Epithelial cell of prostate (primary cell): ENCODE measurements at places on chromosomes 13 and 19.

DNA sequence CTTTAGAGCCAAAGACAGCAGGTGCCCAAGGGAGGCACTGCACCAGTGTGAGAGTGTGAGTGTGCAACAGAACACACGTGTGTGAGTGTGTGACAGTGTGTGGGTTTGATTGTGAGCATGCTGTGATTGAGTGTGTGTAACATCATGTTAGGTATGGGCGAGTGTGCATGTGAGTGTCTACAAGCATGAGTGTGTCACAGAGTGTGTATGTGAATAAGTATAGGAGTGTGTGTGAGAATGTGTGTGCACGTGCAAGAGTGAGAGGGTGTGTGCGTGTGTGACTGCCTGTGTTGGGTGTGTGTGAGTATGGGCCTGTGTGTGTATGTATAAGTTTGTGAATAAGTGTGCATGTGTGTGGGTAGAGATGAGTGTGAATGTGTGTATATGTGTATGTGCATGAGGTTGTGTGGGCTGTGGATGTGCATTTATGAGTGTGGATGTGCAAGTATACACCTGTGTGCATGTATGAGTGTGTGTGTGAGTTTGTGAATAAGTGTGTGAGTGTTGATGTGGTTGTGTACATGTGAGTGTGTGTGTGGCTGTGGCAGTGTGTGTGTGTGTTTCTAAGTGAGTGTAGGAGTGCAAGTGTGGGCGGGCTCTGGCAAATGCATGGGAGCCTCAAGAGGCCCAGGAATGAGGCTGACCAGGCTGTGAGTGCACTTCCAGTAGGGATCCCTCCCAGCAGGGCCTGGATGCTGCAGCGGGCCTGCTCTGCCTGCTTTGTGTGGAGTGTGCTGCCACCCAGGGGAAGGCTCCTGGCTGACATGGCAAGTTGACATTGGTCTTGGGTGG is 198.4 kb downstream of the COL4A1 start:
- peak; percentile 48 for DNase-seq

DNA sequence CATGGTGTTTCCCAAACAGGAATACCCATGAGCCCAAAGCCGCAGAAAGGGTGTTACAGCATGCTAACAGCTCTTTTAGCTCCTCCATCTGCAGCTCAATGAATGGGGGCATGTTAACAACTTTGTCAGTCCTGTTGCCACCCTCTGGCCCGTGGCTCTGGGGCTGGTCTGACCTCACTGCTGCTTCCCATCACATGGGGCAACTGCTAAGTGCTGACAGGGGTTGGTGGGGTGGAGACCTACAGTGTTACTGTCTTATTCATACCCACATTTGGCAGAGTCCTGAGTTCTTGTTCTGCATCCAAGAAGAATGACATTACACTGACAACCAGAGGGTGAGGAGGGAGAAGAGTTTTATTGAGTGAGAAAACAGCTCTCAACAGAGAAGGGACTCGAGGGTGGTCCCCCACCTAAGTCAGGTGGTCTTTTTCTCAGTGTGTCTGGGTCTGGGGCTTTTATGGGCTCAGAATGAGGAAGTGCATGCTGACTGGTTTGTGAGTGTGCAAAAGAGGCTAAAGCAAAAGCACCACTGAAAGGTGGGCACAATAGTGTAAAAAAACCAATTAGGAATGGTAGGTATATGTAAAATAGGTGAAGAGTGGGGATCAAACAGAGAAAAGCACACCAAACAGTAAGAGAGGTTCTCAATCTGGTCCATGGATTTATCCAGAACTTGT is 1952.0 kb upstream of the PCDH20 start:
- DNase-seq = no peak

GRCh38 chr19:48182434-48182833 is 12.0 kb downstream of the ZSWIM9 start:
- DNase-seq = no peak

DNA sequence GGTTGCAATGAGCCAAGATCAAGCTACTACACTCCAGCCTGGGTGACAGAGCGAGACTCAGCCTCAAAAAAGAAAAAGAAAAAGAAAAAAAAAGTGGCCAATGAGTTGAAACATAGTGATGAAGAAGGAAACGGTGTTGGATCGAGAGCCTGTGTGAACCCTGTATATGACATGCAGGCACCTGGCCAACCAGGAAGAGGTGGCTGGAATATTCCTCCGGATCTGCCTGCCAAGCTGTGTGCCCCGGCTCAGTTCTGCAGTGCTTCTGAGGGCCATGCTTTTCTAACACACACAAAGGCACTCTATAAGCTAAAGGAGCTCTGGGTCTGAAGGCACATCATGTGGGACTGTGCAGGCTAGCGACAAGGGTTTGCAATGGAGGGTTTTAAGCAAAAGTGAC is 3.7 kb upstream of the ZNF444 start:
- DNase-seq = no peak

DNA sequence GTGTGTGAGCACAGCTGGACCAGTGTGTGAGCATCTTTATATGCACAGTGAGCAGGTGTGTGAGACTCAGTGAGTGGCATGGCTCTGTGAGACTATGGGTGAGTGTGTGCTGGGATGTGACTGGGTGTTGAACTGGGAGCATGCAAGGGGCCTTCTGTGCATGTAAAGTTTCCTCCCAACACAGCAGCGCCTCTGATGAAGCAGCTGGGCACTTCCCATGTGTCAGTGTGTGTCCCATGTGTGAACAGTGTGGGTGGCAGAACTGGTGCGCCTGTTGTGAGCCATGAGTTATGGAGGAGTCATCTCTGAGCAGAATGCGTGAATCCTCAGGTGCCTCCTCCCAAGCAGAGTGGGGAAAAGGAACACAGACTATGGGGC is 24.1 kb downstream of the LGALS16 start:
- DNase-seq = no peak

DNA sequence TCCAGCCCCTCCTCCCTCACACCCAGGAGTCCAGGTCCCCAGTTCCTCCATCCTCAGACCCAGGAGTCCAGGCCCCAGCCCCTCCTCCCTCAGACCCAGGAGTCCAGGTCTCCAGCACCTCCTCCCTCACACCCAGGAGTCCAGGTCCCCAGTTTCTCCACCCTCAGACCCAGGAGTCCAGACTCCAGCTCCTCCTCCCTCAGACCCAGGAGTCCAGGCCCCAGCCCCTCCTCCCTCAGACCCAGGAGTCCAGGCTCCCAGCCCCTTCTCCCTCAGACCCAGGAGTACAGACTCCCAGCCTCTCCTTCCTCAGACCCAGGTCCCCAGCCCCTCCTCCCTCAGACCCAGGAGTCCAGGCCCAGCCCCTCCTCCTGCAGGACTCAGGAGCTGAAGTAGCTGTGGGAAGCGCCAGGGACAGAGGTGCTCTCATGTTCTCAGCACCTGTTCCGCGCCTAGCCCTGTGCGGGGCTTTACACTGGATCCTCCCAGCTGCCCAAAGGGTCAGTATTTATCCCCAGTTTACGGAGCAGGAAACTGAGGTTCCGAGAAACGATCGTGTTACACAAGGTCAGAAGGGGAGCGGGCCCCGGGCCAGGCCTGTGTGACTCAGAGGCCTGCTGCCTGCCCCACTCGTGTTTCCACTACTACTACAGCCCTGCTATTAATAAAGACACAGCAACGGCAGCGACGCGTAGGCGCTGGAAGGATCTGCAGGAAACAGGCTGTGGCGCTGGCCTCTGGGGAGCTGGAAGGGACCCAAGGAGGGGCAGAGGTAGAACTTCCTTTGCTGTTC is 1.7 kb upstream of the SBK3 start:
- no peak for DNase-seq
